ENCODE measurements at places on chromosomes 16 and 17.
A peak's percentile ranks its signal among the peaks of the same experiment; 100 is the strongest.

GRCh38 chr17:35849469-35850348 lies 19.0 kb downstream of the HEATR9 start:
- peak; percentile 60 for DNase-seq

DNA sequence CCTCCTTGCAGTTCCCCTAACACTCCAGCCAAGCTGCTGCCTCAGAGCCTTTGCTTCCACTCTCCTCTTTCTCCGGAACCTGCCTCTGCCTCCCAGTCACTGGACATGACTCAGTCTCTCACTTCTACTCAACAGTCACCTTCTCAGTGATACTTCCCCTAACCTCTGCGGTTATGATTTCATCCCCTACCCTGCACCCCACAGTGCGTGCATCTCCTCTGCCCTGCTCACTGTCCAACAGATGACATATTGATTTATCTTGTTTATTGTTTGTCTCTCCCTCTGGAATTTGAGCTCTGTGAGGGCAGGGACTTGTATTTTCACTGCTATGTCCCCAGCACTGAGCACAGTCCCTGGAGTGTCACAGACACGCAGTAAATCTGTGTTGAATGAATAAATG lies 100.7 kb downstream of the CYLD start:
- no peak for DNase-seq

GRCh38 chr17:41588126-41588810 lies 1.6 kb upstream of the KRT14 start:
- no peak for DNase-seq

DNA sequence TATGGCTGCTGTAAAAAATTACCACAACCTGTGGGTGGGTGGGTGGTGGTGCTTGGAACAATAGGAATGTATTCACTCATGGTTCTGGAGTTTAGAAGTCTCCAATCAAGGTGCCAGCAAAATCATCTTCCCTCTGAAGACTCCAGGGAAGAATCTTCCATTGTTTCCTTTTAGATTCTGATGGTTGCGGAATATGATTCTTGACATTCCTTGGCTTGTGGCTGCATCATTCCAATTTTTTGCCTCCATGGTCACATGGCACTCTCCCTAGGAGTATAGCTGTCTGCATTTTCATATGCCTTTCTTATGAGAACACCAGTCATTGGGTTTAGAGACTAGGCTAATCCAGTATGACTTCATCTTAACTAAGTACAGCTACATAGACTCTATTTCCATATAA lies 401.0 kb downstream of the HS3ST3B1 start:
- DNase-seq: no peak

DNA sequence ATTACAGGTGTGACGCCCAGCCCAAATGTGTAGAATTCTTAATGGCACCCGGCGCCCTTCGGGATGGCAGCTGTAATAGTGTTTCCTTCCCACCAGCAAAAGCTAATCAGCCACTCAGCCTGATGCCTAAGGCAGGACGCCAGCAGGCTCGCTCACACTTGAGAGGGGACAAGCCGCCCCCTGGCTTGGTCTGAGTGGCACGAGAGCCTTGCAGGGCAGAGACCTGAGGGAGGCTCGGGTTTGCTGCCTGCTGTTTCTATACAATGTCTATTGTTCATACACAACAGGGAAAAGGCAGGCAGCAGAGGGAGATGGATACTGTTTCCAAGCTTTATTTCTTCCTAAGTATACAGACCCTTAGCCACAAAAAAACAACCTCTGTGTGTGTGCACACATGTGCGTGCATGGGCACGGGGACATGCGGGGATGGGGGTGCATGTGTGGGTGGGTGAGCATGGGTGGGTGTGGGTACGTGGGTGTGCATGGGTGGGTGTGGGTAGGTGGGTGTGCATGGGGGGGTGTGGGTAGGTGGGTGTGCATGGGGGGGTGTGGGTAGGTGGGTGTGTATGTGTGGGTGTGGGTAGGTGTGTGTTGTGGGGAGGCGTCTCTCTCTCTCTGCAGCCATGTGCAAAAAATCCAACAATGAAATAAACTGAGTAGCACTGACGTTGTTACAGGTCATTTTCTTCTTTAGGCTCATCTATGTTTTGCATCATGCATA lies 10.0 kb downstream of the SLC38A8 start:
- no peak for DNase-seq

GRCh38 chr16:12584488-12585233 lies 219.0 kb downstream of the CPPED1 start:
- no peak for DNase-seq

GRCh38 chr17:54760836-54761235 lies 139.8 kb upstream of the TOM1L1 start:
- no peak for DNase-seq

DNA sequence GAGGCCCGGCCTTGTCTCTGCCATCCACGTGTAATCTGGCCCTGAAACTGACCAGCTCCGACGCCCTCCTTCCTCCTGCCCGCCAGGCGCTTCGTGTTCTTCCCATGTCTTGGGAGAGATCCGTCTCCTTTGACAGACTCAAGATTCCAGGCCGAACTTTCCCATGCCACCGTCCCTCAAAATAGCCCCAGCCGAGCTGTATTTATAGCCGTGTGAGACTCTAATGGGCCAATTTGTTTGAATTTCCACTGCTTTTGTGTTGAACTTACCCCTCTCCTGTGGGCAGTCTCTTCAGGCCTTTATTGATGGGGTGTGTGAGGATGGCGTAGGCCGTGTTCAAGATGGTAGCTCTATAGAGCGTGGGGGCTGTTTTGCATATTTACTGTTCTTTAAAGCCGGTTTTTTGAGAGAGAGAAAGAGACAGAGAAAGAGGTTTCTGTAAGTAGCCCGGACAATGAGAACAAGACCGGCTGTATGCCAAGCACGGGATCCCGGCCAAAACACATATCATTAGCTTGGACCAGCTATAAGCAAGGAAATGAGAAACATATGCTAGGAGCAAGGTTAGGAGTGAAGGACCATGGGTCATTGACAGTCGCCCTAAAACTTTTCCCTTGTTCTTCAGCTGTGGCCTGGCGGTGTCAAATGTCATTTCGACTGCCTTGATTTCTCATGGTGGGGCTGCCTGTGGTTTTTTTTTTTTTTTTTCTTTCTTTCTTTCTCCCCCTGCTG lies 124.5 kb upstream of the ZFHX3 start:
- no peak for DNase-seq

GRCh38 chr16:20409398-20410120 lies at the start of gene ACSM5:
ACSM5 (plus strand) TSS chr16:20409534; CDS start chr16:20411485, 1,951 bp downstream.
- DNase-seq: no peak

DNA sequence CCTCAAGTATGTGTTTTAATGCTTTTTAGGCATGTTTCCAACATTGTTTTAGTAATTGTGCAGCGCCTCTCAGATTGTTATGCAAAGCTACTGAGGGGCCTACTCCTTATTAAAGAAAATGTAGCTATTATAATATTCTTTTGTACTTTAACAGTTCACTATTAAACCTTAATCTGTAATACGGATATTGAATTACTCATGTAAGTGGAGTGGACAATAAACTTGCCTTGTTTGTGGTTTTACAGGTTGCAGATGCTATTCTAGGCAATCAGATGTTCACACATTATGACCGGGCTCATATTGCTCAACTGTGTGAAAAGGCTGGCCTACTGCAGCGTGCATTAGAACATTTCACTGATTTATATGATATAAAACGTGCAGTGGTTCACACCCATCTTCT lies 41.0 kb downstream of the PTRH2 start:
- no peak for DNase-seq

GRCh38 chr17:75077496-75078283 lies 10.1 kb upstream of the SLC16A5 start:
- no peak for DNase-seq

GRCh38 chr17:82863383-82863940 lies 23.6 kb upstream of the ZNF750 start:
- no peak for DNase-seq

GRCh38 chr17:65518256-65518655 lies 43.2 kb downstream of the AXIN2 start:
- DNase-seq: no peak

GRCh38 chr16:84498223-84498610 lies 6.2 kb downstream of the MEAK7 start:
- no peak for DNase-seq

DNA sequence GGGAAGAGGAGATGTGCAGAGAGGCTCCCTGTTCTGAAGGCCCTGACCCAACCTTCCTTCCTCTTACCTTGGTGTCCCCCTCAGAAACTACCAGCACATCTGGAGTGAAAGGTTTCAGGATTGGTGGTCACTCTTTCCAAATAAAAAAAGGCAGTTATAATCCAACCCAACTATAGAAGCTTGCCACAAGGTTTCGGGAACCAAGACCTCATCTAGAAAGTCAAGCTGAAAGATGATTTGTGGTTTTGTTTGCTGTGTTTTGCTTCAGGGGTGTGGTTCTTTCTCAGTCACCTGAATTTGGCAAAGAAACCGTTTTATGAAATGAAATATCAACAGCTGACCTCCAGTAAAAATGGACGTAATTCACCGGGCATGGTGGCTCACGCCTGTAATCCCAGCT lies 19.3 kb downstream of the SHMT1 start:
- DNase-seq: no peak

GRCh38 chr16:1378804-1379303 lies 27.1 kb downstream of the GNPTG start:
- no peak for DNase-seq

DNA sequence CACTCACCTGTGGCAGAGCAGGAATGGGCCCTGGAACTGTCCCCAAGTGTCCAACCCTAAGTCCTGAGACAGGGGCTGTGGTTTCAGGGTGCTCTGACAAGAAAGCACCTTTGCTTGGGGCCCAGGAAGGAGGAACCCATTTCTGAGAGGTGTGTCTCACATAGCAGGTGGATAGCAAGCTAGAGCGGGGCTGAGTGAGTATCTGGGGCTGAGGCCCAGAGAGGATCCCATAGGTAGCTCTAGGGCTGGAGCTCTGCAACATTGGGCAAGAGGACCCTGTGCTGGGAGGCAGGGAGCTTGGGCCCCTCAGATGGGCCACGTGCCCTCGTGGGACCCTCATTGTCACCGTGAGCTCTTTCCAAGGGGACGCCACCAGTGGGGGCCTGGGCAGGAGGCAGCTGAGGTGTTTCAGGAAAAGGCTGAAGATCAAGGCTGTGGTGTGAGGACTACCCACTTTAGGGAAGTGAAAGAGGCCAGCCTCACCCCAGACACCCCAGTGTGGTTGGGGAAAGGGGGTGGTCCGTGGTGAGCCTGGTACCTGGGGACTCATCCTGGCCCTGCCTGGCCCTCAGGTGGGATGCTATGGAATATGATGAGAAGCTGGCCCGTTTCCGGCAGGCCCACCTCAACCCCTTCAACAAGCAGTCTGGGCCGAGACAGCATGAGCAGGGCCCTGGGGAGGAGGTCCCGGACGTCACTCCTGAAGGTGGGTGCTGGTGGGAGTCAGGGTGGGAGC lies 5.3 kb downstream of the DEF8 start:
- no peak for DNase-seq

All from glomerular endothelial cell (primary cell).